Stimulated activated CD4-positive, alpha-beta T cell treated with anti-CD3 and anti-CD28 coated beads, TNF-alpha, amount 100 ng/mL, for 4 hours (primary cell): ENCODE measurements at places on chromosomes 3 and 15.

DNA sequence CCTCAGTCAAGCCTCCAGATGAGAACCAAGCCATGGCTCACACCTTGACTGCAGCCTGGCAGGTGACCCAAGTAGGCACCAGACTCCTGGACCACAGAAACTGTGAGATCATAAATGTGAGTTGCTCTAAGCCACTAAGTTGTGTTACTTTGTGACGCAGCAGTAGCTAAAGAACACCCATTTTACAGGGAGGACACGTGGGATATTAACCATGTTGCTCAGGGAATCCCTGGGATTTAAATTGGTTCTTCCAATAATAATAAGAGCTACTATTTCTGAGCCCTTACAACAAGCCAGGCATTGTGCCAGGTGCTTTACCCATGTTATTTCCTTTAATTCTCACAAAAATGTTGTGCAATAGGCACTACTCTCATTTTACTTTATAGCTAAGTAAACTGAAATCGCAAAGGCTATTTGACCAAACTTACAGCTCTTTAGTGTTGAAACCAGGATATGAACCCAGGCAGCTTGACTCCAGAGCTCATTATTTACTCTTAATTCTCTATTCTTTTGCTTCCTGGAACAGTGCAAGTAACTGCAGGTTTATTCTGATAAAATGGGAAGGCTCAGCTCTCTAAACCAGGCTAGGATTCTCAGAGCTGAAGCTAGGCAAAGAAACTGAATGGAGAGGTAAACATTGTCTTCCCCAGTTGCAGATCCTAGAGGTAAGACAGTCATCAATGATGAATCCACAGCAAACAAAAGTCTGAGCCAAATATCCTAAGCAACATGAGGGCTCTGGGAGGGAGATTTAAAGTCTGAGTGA is 294.4 kb downstream of the KBTBD8 start:
- no peak for DNase-seq

GRCh38 chr3:170437176-170437575 is 18.5 kb downstream of the CLDN11 start:
- DNase-seq: no peak

- no peak for DNase-seq
These were observed 246.6 kb downstream of the KCNH8 start for GRCh38 chr3:19394946-19395345.

DNA sequence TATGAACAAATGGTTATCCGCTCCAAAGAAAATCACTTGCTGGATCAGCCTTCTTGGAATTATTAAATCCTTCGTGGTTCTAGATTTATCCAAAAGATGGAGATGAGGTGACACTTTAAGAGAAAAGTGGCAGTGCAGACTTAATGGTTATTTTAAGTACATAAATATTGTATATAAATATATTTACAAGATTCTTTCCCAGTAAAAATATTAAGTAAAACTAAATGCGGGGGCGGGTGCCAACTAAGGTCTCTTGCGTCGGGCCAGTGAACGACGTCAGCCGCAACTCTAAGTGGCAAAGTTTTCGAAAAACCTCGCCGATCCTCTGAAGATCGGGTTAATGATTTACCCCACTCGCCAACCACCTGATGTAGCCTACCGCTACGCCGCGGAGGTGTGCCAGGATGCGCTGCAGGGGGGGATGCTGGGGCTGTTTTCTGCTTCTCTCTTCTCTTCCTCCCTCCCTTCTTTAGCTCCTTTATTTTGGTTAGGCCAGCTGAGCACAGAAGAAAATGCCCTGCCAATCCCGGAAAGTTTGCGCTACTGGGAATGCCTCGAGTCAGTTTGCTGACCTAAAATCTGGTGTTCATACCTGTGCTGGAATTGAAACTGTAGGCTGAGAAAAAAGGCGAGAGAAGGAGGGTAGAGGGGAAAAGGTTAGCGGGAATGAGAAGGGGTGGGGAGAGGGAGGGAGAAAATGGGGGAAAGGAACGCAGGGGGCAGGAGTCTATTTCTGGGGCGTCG is 7.6 kb upstream of the FOXB1 start:
- no peak for DNase-seq

DNA sequence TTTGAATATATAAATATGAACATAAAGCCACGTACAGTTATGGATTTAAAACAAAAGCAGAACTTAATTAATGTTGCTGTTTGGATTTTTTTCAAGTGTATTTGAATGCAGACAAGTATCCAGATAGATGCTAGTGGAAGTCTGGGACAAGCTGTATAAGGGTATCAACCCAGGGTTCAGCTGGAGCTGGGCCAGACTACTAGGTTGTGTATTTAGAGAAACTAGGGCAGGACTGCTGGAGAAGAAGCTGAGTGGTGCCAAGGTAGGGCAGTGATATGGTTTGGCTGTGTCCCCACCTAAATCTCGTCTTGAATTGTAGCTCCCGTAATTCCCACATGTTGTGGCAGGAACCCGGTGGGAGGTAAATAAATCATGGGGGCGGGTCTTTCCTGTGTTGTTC is 189.8 kb upstream of the CTDSPL start:
- no peak for DNase-seq

DNA sequence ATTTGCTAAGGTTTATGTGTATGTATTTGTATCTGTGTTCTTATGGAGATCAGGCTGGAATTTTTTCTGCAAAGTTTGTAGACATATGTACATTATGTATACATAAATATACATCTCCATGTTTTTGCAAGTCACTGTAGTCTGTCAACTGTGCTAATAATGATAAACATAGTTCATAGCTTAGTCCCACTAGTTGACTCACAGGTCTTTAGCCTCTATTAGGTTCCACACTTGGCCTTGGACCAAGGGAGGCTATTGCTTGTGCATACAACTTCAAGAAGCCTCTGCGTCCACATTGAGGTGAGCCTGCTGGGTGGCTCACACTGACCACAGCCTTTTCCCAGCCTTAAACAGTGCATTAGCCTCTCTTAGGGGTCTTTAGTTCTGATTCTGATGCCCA is 243.8 kb upstream of the PEX5L start:
- DNase-seq: no peak

DNA sequence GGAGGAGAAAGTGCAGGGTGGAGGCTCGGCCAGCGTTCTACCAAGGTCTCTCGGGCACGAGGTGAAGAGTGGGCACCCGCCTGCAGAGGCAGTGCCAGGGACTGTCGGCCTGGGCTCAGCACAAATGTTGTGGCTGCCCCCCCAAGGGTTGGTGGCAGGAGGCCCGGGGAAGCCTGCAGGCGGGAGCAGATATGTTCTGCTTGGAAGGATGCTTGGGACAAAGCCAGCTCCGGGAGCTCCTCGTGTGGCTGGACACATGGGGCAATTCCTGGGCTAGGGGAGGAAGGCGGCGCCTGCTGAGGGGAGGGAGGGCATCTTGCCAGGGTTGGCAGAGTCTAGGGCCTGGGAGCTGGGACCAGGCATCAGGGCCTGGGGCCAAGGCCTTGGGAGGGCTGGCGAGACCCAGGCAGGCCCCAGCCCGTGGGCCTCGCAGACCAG is 30.4 kb upstream of the FBLN2 start:
- DNase-seq: no peak

- DNase-seq: no peak
These were observed 41.3 kb downstream of the GLDN start for GRCh38 chr15:51382787-51383186.

DNA sequence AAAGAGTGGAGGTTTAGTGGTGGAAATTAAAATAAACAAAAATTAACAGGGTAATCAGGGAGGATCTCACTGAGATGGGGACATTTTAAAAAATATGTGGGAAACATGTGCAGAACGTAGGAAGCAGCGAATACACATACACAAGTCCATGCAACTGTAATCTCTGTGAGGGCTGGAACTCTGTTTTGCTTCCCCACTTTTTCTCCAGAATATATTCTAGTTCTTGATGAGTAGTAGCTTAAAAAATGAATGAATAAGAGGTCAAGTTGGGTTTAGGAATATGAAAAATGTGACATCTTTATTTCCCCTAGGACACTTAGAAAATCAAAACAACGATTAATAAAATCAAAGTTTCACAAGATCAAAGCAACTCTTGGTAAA is 312.2 kb upstream of the ZNF717 start:
- no peak for DNase-seq

- no peak for DNase-seq
These were observed 38.5 kb downstream of the SCN11A start for GRCh38 chr3:39013289-39013688.

DNA sequence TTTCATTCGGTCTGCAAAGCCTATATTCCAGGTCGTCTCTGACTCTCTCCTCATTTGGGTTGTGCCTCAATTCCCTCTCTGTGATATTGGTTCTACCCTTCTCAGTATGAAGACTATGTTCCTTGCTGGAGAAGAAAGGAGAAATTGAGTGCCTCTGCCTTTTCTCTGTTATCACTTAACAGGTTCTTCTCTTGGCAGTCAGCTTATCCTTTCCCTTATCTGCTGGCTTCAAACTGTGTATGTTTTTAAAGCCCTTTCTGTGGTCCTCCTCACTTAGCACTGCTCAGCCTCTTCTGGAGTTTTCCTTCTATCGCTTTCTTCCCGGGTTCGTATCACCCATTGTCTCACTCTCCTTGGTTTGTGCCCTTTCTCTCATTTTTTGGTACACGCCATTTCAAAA is 65.3 kb upstream of the FSTL1 start:
- no peak for DNase-seq

DNA sequence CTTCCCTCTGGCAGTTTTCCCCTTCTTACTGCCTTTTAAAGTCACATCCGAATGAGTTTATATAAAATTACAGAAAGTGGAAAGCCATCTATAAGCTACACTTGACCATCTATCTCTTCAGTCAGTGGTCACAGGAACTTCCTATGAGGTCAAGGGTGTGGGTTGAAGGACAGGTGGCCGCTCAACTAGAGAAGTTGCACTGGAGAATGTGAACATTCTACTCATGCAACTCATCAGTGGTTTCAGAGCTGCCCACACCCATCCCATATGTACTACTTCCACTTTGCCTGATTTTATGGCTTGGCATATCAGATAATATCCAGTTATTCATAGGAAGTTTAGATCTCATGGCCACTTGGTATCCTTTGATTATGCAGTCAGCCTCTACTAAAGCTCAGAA is 57.4 kb upstream of the TMEM158 start:
- DNase-seq: no peak

DNA sequence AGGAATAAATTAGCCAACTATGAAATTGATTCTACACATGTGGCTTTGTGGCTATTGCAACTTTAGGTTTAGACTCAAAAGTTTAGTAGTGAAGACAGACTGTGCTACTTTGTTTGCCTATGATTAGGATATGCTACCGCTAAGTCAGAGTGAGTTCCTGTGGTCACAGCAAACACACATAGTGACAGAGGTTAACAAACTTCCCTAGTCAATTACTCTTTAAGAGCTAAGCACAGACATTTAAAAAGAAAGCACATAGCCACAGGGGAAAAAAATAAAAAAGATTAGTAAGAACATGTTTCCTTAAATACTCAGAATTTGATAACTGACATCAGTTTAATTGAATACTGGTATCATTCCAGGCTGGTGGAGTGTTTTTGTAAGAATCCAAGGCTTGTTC is 207.1 kb downstream of the GBE1 start:
- DNase-seq: no peak
